ENCODE measurements at places on chromosomes 7 and 10.

GRCh38 chr7:41975849-41976248 is 261.2 kb downstream of the GLI3 start:
- no peak for DNase-seq

GRCh38 chr10:104014176-104014575 is 47.2 kb downstream of the SLK start:
- DNase-seq = no peak

DNA sequence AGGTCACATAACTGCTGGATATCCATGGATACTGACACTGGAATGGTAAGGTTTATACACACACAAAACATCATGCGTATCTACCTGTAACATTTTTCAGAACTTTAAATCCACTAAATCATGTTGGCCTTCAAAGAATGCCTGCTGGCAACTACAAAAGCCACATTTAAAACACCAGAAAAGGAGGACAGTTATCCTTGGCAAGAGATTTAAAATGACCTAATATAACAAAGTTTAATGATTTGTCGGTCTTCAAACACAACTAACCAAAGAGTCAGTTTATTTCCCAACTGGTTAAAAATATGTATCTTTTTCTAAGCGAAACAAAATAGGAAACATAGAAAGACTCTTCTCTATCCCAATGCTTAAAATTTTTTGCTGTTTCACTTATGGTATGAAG is 24.0 kb downstream of the WAPL start:
- DNase-seq = no peak

- DNase-seq = peak; percentile 18
Observed at GRCh38 chr7:119996634-119997033, 276.3 kb upstream of the KCND2 start.

DNA sequence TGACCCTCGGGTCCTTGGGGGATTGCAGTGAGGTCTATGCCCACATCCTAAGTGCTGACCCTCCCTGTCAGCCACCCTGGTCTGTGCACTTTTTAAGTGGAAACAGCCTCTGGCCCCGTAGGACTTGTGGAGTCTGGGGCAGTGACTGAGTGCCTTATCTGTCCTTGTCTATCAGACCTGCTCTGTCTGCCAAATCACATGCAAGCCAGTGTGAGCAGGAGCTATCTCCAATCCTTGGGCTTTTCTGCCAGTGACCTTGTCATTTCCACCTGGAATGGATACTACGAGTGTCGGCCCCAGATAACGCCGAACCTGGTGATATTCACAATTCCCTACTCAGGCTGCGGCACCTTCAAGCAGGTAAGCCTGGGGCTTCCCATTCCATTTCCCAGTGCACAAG is 62.7 kb downstream of the C10orf120 start:
- no peak for DNase-seq

DNA sequence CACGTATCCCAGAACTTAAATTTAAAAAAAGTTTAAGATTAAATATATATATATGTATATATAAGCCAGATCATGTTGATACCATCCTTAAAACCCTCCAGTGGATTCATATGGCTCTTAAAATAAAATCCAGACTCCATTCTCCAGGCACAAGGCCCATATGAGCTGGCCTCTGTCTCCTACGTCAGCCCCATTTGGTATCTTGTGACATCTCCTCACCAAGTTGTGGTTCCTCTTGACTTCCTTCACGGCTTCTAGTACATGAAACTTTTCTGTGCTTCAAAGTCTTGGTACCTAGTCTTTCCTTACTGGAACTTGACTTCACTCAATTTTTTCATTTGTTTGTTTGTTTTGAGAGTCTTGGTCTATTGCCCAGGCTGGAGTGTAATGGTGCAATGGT is 61.3 kb downstream of the PRLHR start:
- DNase-seq = no peak

GRCh38 chr7:17787257-17787656 is 153.0 kb downstream of the SNX13 start:
- DNase-seq = no peak

GRCh38 chr10:47224546-47225218 is 75.3 kb upstream of the GDF10 start:
- no peak for DNase-seq
